ENCODE measurements at places on chromosomes 12 and 14. TPM values are rescaled to one million over a fixed set of nuclear protein-coding genes. Genes with fewer than 3 reads are reported as not detected.

EID3 gene
- 3.8 TPM for total RNA-seq

ZNF891 gene
- total RNA-seq: 8.5 TPM

FGD4 gene
- total RNA-seq: 15.9 TPM

EPYC gene
- total RNA-seq: 0.14 TPM

ANO2 gene
- total RNA-seq: 9.7 TPM

GARIN6 gene
- total RNA-seq: not detected

NR4A1 gene
- total RNA-seq: 137 TPM

FAM181A gene
- not detected for total RNA-seq

THAP2 gene
- total RNA-seq: 12.8 TPM

RPS26 gene
- 1,129 TPM for total RNA-seq

DNA sequence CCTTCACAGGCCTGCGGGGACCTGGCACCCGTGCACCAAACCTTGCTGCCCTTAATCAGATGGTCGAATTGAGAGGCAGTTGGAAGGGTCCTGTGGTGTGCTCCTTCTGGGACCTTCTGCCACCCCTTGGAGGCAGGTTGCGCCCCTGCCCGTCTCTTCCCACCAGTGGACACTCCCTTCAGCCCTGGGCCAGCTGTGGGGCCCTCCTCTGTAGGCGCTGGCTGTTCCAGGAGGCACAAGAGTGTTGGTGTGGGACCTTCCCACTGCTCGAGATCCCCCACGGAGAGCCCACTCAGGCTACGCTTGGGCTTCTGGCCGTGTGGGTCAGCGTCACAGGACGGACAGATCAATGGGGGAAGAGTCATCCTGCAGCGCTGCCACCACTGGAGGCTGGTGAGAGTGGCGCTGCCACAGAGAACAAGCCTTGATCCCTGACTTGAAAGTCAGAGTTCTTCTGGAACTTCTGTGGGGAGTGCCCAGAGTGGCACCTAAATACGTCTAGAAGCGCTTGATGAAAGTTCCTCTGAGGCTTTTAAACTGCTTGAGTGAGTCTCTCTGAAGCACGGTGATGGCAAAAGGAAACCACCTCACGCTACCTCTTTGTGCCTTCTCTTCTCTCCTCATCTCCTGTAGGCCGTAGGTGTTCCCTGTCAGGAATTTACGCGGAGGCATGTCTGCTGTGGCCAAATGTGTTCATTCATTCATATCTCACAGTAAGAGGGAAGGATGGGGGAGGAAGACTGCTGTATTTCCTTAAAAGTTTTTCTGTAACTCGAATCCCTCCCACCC is 48.3 kb downstream of the TRAF3 start:
- no peaks in the 10 kb centered on the region for H3K36me3 ChIP-seq
- no peaks in the 10 kb centered on the region for H3K27me3 ChIP-seq
- no peak overlapping the region for H3K27ac ChIP-seq
- H3K4me1 ChIP-seq: no peaks in the 10 kb centered on the region
- no peak for DNase-seq

GRCh38 chr12:55931780-55932550 is 1.0 kb downstream of the DGKA start:
- H3K27me3 ChIP-seq: no peaks in the 10 kb centered on the region
- no peaks in the 10 kb centered on the region for H3K36me3 ChIP-seq
- H3K4me3 ChIP-seq: peak overlapping the region; percentile 79

DNA sequence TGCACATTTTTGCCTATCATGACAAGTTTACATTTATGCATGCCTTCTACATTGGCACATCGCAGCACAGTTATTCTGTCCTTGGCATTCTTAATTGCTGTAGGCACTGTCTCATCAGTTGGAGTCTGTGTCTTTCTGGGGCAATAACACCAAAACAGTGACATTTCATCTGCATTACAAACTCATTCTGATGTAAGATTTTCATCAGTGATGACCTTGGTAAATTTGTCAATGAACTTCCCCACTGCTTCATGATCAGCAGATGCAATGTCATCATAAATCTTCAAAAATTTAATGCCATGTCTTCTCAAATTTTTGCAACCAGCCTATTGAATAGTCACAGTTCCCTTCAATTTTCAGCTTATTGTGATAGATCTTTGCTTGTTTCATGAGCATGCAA is 85.5 kb downstream of the CAPZA3 start:
- DNase-seq: no peak
- H3K36me3 ChIP-seq: no peaks in the 10 kb centered on the region
- no peak overlapping the region for H3K27ac ChIP-seq
- no peaks in the 10 kb centered on the region for H3K27me3 ChIP-seq
- H3K4me3 ChIP-seq: no peak overlapping the region

GRCh38 chr14:73468828-73469375 is 10.6 kb upstream of the NUMB start:
- no peak overlapping the region for H3K4me3 ChIP-seq
- no peak for DNase-seq
- no peaks in the 10 kb centered on the region for H3K36me3 ChIP-seq
- H3K27ac ChIP-seq: no peak overlapping the region
- H3K27me3 ChIP-seq: no peaks in the 10 kb centered on the region
- no peaks in the 10 kb centered on the region for H3K4me1 ChIP-seq

- H3K36me3 ChIP-seq: no peaks in the 10 kb centered on the region
- DNase-seq: no peak
- no peaks in the 10 kb centered on the region for H3K27me3 ChIP-seq
- H3K4me3 ChIP-seq: no peak overlapping the region
Measured at GRCh38 chr14:51360592-51360991, 120.5 kb downstream of the TMX1 start.

GRCh38 chr14:101491841-101492240 is 69.5 kb upstream of the DIO3 start:
- H3K27me3 ChIP-seq: no peaks in the 10 kb centered on the region
- no peaks in the 10 kb centered on the region for H3K36me3 ChIP-seq
- H3K4me3 ChIP-seq: no peak overlapping the region
- no peaks in the 10 kb centered on the region for H3K4me1 ChIP-seq

DNA sequence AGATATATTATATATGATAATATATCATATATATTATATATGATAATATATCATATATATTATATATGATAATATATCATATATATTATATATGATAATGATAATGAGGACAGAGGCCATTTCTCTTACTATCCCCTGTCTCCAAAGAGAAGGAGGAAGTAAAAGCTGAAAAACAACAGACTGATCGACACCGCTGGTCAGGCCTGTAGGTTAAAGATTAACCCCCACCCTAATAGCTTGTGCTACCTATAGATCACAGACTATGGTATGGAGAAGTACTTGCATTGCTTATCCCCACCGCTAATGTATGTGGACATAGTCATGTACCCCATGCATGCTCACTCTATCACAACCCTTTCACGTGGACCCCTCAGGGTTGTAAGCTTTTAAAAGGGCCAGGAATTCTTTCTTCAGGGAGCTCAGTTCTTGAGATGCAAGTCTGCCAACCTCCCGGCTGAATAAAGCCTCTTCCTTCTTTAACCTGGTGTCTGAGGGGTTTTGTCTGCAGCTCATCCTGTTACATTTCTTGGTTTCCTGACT is 786.1 kb upstream of the TMEM132C start:
- H3K27me3 ChIP-seq: no peaks in the 10 kb centered on the region
- DNase-seq: no peak
- H3K4me1 ChIP-seq: no peaks in the 10 kb centered on the region

GRCh38 chr14:101137234-101137633 is 233.7 kb upstream of the RTL1 start:
- H3K27me3 ChIP-seq: no peaks in the 10 kb centered on the region
- no peak overlapping the region for H3K4me3 ChIP-seq
- H3K36me3 ChIP-seq: no peaks in the 10 kb centered on the region
- H3K4me1 ChIP-seq: no peaks in the 10 kb centered on the region
- DNase-seq: no peak
- no peak overlapping the region for H3K27ac ChIP-seq

GRCh38 chr14:60212503-60213371 is 36.3 kb upstream of the PPM1A start:
- no peaks in the 10 kb centered on the region for H3K27me3 ChIP-seq
- H3K27ac ChIP-seq: no peak overlapping the region
- no peaks in the 10 kb centered on the region for H3K36me3 ChIP-seq
- no peaks in the 10 kb centered on the region for H3K4me1 ChIP-seq

GRCh38 chr12:53160673-53161072 is 19.8 kb upstream of the ZNF740 start:
- no peaks in the 10 kb centered on the region for H3K27me3 ChIP-seq
- no peak overlapping the region for H3K27ac ChIP-seq
- no peak overlapping the region for H3K4me3 ChIP-seq
- no peaks in the 10 kb centered on the region for H3K4me1 ChIP-seq

DNA sequence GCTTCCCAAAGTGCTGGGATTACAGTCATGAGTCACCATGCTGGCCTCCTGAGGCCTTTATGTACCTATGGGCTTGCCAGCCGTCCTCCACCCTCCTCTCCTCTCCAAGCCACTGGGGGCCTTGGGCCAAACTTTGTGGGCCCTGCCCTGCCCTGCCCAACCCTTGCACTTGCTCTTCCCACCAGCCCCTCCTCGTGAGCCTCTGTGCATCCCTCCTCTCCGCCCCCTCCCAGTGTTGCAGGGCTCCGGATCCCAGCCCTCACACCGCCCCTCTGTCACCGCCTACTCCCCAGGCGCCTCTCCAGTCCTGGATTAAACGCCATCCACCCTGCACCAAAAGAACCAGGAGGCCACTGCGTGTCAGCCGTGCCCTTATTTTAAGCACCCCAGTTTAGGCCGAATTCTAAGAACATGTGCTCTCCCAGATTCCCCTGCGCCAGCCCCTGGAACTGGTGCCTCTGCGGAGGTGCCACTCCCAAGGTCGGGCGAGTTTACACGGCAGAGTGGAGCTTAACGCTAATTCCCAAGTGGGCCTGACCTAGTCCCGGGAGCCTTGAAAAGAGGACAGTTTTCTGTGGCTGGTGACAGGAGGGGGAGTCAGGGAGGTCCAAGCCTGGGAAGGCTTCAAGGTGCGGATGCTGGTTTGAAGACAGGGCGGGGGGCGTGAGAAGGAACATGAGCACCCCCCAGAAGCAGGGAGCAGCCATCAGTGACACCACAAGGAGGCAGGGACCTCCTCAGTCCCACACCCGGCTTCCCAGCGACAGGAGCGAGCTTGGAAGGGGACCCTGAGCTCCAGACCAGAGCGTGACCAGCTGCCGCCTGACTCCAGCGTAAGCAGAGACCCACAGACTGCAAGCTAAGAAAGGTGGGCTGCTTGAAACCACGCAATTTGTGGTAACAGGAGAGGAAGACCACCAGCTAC is 21.2 kb upstream of the CDCA4 start:
- H3K4me1 ChIP-seq: peaks cover 6% of the 10 kb centered on the region
- H3K27ac ChIP-seq: no peak overlapping the region
- no peaks in the 10 kb centered on the region for H3K36me3 ChIP-seq
- no peaks in the 10 kb centered on the region for H3K27me3 ChIP-seq
- DNase-seq: no peak

DNA sequence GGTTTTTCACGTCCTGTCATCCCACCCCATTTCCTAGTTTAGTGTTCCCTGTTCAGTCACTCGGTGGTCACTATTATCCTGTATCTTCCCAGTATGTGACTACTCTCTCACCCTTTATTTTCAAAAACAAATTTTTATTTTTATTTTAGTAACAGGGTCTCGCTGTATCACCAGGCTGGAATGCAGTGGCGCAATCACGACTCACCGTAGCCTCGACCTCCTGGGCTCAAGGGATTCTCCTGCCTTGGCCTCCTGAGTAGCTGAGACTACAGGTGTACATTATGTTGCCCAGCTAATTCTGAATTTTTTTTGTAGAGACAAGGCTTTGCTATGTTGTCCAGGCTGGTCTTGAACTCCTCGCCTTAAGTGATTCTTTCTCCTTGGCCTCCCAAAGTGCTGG is 20.1 kb upstream of the PRICKLE1 start:
- no peak overlapping the region for H3K4me3 ChIP-seq
- no peaks in the 10 kb centered on the region for H3K36me3 ChIP-seq
- no peak overlapping the region for H3K27ac ChIP-seq
- no peaks in the 10 kb centered on the region for H3K4me1 ChIP-seq

DNA sequence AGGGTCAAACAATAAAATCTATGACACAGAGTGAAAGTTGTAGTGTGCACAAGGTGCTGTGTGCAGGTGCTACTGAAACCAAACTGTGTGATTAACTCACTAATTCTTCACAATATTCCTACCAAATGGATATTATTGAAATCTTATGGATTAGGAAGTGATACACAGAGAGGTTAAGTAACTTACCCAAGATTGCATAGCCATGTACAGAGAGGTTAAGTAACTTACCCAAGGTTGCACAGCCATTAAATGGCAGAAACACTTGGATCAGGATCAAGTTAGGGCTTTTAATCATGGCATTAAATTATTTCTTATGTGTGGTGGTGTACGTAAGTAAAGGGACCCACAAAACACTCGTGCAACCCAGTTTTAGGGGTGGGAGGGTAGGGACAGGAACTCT is 771.4 kb downstream of the AACS start:
- H3K4me3 ChIP-seq: no peak overlapping the region
- DNase-seq: no peak
- no peak overlapping the region for H3K27ac ChIP-seq
- H3K4me1 ChIP-seq: no peaks in the 10 kb centered on the region
- H3K36me3 ChIP-seq: no peaks in the 10 kb centered on the region

DNA sequence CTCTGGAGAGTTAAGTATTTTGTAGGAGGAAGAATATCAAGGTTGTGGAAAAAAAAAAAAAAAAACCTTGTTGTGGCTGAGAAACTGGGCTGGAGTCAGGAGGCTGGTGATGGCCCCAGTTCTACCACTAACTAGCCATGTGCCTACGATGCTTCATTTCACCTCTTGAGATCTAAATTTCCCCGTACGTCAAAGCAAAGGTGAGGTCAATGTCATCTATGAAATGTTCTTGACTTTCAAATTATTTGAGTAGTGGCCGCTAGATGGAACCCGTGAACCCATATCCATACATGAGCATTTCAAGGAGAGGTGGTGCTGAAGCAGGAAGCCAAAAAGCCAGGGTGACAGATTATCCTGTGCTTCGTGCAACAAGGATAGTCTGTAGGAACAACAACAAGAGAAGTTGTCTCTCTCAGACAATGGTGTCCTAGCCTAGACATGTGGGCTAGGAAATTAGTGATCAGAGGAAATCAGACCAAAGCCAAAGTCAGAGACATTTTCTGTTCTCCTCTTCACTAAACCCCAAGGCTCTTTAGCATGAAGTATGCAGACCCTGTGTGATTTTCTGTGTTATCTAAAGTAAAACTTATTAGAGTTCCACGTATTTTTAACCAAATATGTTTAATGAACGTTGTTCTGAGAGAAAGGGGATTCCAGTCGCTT is 95.5 kb upstream of the ETV6 start:
- no peak overlapping the region for H3K27ac ChIP-seq
- no peaks in the 10 kb centered on the region for H3K36me3 ChIP-seq
- H3K27me3 ChIP-seq: no peaks in the 10 kb centered on the region
- no peak overlapping the region for H3K4me3 ChIP-seq
- no peak for DNase-seq

DNA sequence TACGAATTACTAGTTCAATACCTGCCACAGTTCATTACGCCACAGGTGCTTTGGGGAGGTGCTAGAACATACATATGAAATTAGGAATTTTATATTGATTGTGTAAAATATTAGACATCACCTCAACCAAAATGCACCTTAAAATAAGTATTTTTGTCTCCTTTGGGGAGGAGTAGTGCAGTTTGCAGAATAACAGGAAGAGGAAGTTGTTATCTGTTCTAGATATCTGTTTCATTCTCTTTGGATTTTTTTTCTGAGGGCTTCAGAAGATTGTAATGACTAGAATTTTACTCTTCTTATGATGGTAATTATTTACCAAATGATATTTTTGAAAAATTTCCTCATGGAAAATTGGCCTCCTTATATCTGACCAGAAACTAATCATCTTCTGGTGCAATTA is 9.9 kb upstream of the GYS2 start:
- no peaks in the 10 kb centered on the region for H3K27me3 ChIP-seq
- no peak overlapping the region for H3K27ac ChIP-seq
- H3K36me3 ChIP-seq: no peaks in the 10 kb centered on the region
- no peak overlapping the region for H3K4me3 ChIP-seq
- no peaks in the 10 kb centered on the region for H3K4me1 ChIP-seq

- no peaks in the 10 kb centered on the region for H3K27me3 ChIP-seq
- peaks cover 7% of the 10 kb centered on the region for H3K4me1 ChIP-seq
- H3K27ac ChIP-seq: no peak overlapping the region
- DNase-seq: no peak
- H3K36me3 ChIP-seq: no peaks in the 10 kb centered on the region
Measured at GRCh38 chr14:31827325-31827724, 249.8 kb upstream of the ARHGAP5 start.
